Fibroblast of lung (primary cell): ENCODE measurements at places on chromosomes 6 and 20.
A peak's percentile ranks its signal among the peaks of the same experiment; 100 is the strongest.

- H3K4me3 ChIP-seq, result peak overlapping the region; percentile 74
- DNase-seq, result peak; percentile 99
- H3K36me3 ChIP-seq, result no peaks in the 10 kb centered on the region
These were observed 102.0 kb downstream of the OR2B2 start for GRCh38 chr6:27809939-27810767.

- H3K36me3 ChIP-seq, result no peaks in the 10 kb centered on the region
- H3K27ac ChIP-seq, result no peak overlapping the region
- H3K4me3 ChIP-seq, result no peak overlapping the region
- no peaks in the 10 kb centered on the region for H3K27me3 ChIP-seq
- H3K4me1 ChIP-seq, result no peaks in the 10 kb centered on the region
These were observed 24.9 kb upstream of the ITCH start for GRCh38 chr20:34337982-34338726.

- no peaks in the 10 kb centered on the region for H3K36me3 ChIP-seq
- H3K4me3 ChIP-seq, result no peak overlapping the region
- DNase-seq, result no peak
- no peaks in the 10 kb centered on the region for H3K4me1 ChIP-seq
- no peak overlapping the region for H3K27ac ChIP-seq
- H3K27me3 ChIP-seq, result peaks cover 3% of the 10 kb centered on the region
These were observed 8.9 kb upstream of the SNRNP48 start for GRCh38 chr6:7580927-7581618.

GRCh38 chr6:122749451-122750050 lies 30.0 kb upstream of the FABP7 start:
- H3K4me3 ChIP-seq, result no peak overlapping the region
- DNase-seq, result no peak
- H3K4me1 ChIP-seq, result no peaks in the 10 kb centered on the region
- H3K27me3 ChIP-seq, result no peaks in the 10 kb centered on the region
- no peak overlapping the region for H3K27ac ChIP-seq

DNA sequence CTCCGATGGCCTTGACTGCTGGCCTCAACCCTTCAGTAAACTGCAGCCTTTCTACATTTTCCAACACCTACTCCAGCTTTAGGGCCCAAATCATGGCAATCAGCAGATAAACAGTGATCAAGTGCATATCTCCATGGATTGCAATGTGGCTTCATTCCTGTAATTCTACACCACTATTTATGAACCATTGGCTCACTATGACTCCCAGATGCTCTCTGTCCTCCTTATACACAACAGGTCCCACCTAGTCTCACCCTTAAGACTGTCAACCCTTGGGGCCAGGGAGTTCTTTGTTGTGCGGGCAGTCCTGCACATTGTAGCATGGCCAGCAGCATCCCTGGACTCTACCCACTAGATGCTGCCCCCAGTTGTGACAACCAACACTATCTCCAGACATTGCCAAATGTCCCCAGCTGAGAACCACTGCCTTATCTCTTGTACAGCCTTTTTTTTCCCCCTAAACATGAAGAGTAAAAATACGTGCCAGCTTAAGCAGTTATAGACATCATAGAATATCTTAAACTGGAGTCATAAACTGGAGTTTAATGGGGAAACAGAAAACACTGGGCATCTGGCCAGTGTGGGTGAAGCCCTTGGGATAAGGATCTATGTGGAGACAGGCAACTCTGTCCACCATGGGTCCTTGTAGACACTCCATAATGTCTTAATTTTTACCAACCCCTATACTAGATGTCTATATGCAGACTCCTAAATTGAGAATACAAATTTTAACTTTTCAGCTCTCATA lies 21.1 kb downstream of the MRPL14 start:
- no peak overlapping the region for H3K4me3 ChIP-seq
- peak; percentile 16 for DNase-seq
- no peak overlapping the region for H3K27ac ChIP-seq
- H3K4me1 ChIP-seq, result no peaks in the 10 kb centered on the region
- H3K27me3 ChIP-seq, result no peaks in the 10 kb centered on the region

GRCh38 chr20:58993332-58994248 lies 12.5 kb downstream of the NELFCD start:
- DNase-seq, result no peak
- H3K27me3 ChIP-seq, result no peaks in the 10 kb centered on the region
- no peak overlapping the region for H3K4me3 ChIP-seq
- H3K4me1 ChIP-seq, result peaks cover 2% of the 10 kb centered on the region
- peaks cover 31% of the 10 kb centered on the region for H3K36me3 ChIP-seq

DNA sequence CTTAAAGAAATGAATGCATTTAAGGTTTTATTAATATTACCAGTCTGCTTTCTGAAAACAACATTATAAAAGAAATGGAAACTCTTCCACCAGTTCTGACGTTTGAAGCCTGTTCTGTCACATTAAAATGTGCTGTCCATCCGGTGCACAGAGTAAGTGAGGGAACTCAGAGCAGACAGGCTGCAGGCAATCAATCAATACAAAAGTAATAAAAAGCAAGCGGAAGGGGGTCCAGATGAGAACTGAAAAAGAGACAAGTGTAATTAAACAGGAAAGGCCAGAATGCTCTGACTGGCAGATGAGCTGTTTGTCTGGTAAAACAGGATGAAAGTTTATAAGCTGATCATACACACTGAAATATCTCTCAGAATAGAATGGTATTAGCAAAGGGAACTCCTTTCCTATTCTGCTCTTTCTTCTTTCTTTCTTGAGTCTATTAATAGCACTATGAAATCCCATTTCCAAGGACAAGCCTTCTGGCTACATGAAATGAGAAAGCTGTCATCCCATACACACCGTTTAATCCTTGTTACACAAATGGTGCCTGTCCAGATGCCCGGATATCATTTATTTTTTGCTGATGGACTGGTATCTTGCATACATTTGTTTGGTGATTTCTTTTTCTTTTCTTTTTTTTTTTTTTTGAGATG lies 94.3 kb downstream of the RAMACL start:
- no peak for DNase-seq
- peaks cover 17% of the 10 kb centered on the region for H3K36me3 ChIP-seq
- no peak overlapping the region for H3K27ac ChIP-seq
- H3K27me3 ChIP-seq, result no peaks in the 10 kb centered on the region
- no peak overlapping the region for H3K4me3 ChIP-seq

DNA sequence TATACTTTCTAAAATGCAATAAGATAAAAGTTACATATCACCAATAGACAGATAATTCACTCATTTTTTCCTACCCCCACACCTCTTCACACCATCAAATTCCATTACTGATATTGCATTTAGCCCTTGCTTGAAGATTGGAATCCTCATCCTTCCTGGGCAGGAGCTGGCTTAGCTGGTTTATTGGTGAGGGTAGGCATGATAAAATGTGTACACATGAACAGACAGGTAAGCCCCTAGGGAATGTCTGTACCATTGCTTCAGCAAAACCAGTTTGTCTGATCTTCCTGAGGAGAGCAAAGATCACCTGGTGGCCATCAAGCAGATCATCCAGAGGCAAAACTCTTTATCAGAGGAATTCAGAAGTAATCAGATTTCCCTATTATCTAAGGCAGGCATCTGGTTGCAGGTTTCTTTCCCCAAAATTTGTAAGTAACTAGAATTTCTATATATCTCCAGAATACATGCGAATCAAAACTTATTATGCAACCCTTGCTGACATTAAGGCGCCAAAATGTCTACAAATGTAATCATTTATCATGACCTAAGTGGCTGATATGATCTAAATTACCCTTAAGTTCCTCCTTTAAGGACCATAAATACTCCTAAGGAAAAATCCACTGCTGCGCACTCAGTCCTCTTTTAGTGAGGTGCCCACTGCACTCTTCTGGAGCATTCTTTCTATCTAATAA lies 6.6 kb upstream of the FABP7 start:
- no peak overlapping the region for H3K4me3 ChIP-seq
- no peaks in the 10 kb centered on the region for H3K36me3 ChIP-seq
- no peak for DNase-seq

DNA sequence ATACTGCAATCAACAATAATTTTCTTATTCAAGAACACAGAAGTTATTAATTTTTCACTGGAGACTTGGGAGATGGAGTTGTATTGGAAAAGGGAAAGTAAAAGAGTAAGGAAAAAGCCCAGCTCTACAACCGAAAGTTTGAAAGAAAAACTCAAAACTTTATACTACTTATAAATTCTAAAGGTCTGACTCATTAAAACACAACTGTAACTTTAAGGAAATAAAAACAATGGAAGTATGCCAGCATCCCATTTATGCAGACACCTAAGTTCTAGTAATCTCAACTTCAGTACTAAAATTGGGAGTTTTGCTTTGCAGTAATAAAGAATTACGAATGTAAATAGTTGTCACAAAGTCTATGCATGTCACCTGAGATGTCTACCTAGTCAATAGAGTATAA lies 80.6 kb downstream of the IRAK1BP1 start:
- no peak overlapping the region for H3K27ac ChIP-seq
- H3K4me3 ChIP-seq, result no peak overlapping the region
- no peaks in the 10 kb centered on the region for H3K4me1 ChIP-seq
- DNase-seq, result peak; percentile 65
- no peaks in the 10 kb centered on the region for H3K27me3 ChIP-seq

DNA sequence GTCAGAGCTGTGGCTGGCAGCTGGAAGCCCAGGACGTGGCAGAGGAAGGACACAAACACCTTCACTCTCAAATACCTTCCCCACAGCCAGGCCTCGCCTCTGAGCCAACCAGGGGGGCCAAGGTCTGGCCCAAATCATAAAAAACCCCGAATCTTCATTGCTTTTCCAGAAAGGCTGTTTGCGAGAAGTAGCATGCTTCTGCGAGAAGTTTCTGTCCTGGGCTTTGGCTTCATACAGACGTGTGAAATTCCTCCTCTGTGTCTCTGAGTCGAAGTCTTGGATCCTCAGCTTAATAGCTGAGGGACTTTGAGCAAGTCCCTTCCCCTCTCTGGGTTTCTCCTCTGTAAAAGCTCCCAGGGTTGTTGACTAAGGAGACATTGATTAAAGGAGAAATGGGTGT lies 63.0 kb downstream of the CHMP4B start:
- H3K27me3 ChIP-seq, result no peaks in the 10 kb centered on the region
- H3K4me1 ChIP-seq, result no peaks in the 10 kb centered on the region
- no peak overlapping the region for H3K4me3 ChIP-seq
- H3K27ac ChIP-seq, result no peak overlapping the region
- H3K36me3 ChIP-seq, result no peaks in the 10 kb centered on the region

DNA sequence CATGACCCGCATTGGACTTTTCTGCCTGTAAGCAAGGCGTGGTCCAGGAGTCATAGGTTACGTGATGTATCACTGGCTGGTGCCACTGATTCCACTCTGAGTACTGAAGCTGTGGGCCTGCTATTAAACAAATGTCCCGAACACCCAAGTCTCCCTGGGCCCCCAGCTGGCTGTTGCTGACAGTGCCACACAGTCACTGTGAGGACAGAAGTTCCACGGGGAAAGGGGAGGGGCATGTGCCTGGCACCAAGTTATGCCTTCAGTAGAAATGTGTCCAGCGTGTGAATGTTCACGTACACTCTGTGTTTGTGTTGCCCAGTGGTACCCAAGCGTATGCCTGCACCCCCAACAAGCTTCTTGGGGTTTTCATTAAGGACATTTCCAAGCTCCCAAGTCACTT lies 171.4 kb upstream of the QKI start:
- H3K27ac ChIP-seq, result no peak overlapping the region
- H3K36me3 ChIP-seq, result no peaks in the 10 kb centered on the region
- H3K4me3 ChIP-seq, result no peak overlapping the region
- no peaks in the 10 kb centered on the region for H3K4me1 ChIP-seq
- H3K27me3 ChIP-seq, result no peaks in the 10 kb centered on the region
- DNase-seq, result no peak

DNA sequence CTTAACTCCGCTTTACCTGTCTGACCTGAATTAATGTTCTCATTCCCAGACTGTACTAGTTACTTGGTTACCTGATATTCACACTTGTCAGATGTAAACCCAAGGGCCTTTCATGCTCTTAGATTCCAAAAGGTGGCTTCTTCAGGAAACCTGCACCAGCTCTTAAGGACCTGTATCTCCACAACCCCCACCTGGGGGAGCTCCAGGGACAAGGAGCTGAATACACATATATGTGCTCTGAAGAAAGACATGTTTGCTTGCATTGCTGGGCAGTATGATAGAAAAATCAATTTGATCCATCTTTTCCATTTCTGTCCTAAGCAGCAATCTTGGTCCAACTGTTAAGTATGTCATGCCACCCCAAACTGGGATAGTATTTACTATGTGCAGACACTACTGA lies 64.8 kb upstream of the POU3F2 start:
- H3K4me3 ChIP-seq, result no peak overlapping the region
- DNase-seq, result no peak
- no peaks in the 10 kb centered on the region for H3K27me3 ChIP-seq

DNA sequence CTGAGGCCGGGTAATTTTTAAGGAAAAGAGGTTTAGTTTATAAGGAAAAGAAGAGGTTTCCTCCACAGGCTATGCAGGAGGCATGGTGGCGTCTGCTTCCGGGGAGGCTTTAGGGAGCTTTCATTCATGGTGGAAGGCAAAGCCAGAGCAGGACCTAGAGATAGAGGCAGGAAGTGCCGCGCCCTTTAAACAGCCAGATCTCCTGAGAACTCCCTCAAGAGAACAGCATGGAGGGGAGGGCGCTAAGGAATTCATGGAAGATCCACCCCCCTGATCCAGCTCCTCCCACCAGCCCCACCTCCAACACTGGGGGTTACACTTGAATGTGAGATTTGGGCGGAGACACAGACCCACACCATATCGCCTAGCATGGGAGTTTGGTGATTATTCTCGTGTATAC lies 13.9 kb upstream of the DACT2 start:
- H3K27me3 ChIP-seq, result no peaks in the 10 kb centered on the region
- H3K4me1 ChIP-seq, result no peaks in the 10 kb centered on the region
- H3K36me3 ChIP-seq, result no peaks in the 10 kb centered on the region
- no peak overlapping the region for H3K27ac ChIP-seq

DNA sequence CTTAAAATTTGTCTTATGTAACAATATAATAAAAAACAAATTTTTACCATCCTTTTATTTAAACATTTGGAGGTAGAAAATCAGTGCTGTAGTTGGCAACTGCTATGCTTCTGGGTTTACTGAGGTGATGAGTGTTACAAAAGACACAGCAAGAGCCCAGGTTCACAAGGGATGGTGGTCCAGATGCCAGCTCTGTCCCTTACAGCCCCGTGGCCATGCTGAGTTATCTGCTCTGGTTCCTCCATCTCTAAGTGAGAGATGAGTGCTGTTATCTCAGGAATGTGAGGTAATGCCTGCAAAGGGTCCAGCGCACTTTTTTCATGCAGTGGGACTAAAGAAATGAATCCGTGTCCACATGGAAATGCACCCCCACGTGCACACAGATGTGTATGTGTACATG lies 17.8 kb downstream of the SYNDIG1 start:
- no peaks in the 10 kb centered on the region for H3K4me1 ChIP-seq
- no peak overlapping the region for H3K4me3 ChIP-seq
- H3K27me3 ChIP-seq, result no peaks in the 10 kb centered on the region
- H3K27ac ChIP-seq, result no peak overlapping the region

GRCh38 chr6:100379386-100379785 lies 85.3 kb downstream of the SIM1 start:
- H3K4me3 ChIP-seq, result no peak overlapping the region
- H3K4me1 ChIP-seq, result no peaks in the 10 kb centered on the region
- no peaks in the 10 kb centered on the region for H3K27me3 ChIP-seq
- DNase-seq, result no peak
- no peak overlapping the region for H3K27ac ChIP-seq
- no peaks in the 10 kb centered on the region for H3K36me3 ChIP-seq
